Fibroblast of upper back skin (primary cell): ENCODE measurements at places on chromosomes 5 and 9.

- DNase-seq = no peak
Observed at GRCh38 chr9:131273856-131274673, 2.2 kb downstream of the FAM78A start.

- DNase-seq = peak; percentile 42
Observed at GRCh38 chr5:102858808-102859207, 103.7 kb downstream of the PAM start.

DNA sequence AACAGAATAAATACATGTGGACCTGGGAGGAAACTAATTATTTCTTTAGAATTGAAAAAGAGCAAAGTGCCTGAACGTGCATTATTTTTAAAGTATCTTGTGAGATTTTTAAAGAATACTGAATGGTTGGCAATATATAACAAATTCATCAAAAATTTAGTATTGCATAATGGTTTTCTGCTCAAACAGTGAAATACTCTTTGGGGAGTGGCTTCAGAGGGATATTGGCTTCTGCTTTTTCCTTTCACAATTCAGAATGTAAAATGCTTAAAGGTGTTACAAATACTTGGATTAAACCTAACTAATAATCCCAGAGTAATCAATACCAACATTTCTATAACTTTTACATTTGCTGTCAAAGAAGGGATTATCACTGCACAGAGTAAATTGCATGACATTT is 379.3 kb upstream of the CHD1 start:
- DNase-seq = no peak

GRCh38 chr5:172779691-172780341 is 8.8 kb upstream of the DUSP1 start:
- DNase-seq = no peak

GRCh38 chr9:124088476-124088837 is 76.9 kb downstream of the LHX2 start:
- no peak for DNase-seq

- peak; percentile 88 for DNase-seq
Observed at GRCh38 chr5:151660616-151661495, 25.9 kb downstream of the SPARC start.

DNA sequence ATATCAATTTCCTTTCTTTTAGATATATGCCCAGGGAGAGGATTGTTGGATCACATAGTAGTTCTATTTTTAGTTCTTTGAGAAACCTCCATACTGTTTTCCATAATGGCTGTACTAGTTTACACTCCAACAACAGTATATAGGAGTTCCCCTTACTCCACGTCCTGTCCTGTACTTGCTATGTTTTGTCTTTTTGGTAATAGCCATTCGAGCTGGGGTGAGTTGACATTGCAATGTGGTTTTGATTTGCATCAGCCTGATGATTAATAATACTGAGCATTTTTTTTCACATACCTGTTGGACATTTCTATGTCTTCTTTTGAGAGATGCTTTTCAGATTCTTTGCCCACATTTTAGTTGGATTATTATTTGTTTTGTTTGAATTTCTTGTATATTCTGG is 445.9 kb downstream of the NTRK2 start:
- DNase-seq = peak; percentile 32

GRCh38 chr5:118988866-118989180 is 476 bp upstream of the DTWD2 start:
- no peak for DNase-seq

DNA sequence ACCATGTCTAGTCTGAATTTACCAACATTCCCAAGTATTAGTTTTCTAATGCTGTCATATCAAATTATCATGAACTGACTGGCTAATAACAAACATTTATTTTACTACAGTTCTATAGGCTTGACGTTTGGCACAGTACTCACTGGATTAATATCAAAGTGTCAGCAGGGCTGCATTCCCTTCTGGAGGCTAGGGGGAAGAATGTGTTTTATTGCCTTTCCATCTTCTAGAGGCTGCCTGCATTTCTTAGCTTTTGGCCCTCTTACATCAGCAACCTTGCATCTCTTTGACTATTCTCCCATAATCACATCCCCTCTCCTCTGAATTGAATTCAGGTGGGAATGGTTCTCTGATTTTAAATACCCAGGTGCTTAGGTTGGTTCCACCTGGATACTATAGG is 84.7 kb downstream of the EDIL3 start:
- peak; percentile 66 for DNase-seq
